ENCODE measurements at places on chromosomes 12 and 14.

- peak; percentile 18 for DNase-seq
These were observed 22.7 kb downstream of the CLIP1 start for GRCh38 chr12:122399592-122400373.

- no peak for DNase-seq
These were observed 1987.2 kb upstream of the SEL1L start for GRCh38 chr14:83520837-83521236.

GRCh38 chr14:90796329-90796728, 19.9 kb downstream of the TTC7B start:
- no peak for DNase-seq

DNA sequence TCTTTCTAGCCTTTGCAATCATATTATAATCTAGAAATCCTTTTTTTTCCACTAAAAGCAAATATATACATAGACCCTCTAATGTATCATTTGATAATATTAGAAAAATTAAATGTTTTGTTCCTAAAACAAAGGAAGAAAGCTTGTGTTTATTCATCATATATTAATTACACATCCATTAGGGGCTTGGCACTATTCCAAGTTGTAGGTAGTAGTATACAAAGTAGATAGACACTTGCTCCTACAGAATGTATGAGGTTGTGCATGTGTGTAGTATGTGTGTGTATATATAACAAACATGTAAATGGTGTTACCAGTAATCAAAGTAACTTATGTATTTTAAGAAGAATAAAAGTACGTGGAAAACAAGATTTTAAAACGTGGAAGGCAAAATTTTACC, 15.0 kb upstream of the KCNMB4 start:
- no peak for DNase-seq

GRCh38 chr12:45779936-45780335, 50.4 kb downstream of the ARID2 start:
- no peak for DNase-seq

- no peak for DNase-seq
These were observed 50.3 kb downstream of the MAP1LC3B2 start for GRCh38 chr12:116609319-116610114.
